NCI-H1092 (cell line): ENCODE measurements at places on chromosomes 6 and 20.

DNA sequence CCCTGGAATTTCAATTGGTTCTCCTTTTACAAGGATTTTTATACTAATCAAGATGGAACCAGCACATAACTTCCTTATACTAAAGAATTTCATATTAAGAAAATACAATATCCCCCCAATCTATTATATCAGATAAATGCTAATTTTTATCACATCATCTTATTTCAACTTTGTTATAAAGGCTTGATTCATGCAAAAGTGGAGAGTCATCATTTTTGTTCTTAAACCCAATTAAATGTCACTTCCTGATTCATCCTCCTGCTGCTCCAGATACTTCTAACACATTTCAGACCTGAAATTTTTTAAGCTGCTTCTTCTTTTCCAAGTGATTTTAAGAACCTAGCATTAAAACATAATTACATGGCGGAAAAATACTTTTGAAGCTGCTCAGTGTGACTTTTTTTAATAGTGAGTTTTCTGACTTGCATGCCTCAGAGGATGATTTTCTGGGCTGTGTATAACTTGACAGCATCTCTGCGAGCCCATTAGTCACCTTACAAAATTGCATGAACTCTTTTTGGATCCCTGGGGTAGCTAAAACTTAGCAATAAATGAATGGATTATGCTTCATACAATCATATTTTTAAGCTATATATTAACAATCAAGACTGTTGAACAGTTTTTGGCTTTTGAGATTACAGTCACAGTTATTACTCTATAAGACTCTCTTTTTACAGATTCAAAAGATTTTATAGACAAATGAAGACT, 134.1 kb downstream of the ELOVL4 start:
- no peak for DNase-seq

GRCh38 chr20:31608251-31608945, 3.3 kb downstream of the ID1 start:
- peak; percentile 94 for DNase-seq

DNA sequence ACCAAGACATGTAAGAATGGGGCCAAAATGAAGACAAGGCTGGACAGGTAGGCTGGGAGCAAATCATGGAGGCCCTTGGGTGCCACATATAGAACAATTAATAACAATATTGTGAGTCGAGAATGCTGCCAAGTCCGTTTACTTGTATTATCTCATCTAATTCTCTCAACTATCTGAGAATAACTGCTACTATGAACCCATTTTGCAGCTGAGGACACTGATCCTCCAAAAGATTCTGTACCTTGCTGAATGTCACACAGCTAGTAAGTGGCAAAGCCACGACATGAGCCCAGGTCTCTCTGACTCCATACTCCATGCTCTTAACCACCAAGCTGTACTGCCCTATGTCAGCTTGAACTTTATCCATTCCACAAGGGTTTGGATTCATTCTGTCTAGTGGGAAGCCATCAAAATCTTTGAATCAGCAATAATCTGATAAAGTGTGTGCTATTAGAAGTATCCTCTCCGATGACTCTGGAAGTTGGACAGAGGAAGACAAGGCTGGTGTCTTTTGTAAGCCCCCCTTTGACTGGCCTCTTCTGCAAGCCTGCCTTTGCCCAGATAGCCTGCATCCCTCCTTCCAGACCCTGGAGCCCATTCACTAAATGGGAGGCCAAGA, 43.5 kb upstream of the PDYN start:
- DNase-seq, result no peak

- DNase-seq, result no peak
Measured at GRCh38 chr6:149079456-149079855, 238.1 kb upstream of the TAB2 start.

DNA sequence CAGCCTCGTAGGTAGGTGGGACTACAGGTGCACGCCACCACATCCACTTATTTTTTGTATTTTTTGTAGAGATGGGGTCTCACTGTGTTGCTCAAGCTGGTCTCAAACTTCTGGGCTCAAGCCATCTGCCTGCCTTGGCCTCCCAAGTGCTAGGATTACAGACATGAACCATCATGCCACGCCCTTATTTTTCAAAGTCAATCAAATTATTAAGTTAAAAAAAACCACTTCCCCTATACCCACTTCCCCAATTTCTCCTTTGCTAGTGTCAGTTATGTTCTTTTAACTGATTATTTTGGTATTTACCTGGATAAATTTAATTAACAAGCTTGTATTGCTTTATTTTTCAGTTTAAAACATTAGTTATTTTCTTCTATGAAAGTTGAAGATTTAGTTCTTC, 49.6 kb downstream of the RIOK1 start:
- DNase-seq, result no peak

GRCh38 chr6:14309951-14310445, 192.4 kb downstream of the CD83 start:
- no peak for DNase-seq

DNA sequence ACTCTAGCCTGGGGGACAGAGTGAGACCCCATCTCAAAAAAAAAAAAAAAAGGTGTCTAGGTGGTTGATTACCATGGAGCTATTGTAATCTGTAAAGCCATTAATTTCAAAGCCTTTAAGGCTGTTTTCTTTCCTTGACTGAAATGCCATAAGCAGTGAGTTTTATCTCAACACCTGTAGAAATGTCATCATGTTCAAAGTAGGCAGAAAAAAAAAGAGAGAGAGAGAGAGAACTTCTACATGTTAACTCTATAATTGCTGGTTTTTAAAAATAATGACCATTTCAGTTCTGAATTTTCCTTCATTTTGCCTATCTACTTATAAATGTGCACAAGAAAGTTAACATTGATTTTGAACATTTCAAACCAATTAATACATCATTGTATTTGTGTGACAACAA, 29.7 kb upstream of the POLR1H start:
- no peak for DNase-seq

- no peak for DNase-seq
Measured at GRCh38 chr20:50415516-50416268, 94.5 kb upstream of the PTPN1 start.

DNA sequence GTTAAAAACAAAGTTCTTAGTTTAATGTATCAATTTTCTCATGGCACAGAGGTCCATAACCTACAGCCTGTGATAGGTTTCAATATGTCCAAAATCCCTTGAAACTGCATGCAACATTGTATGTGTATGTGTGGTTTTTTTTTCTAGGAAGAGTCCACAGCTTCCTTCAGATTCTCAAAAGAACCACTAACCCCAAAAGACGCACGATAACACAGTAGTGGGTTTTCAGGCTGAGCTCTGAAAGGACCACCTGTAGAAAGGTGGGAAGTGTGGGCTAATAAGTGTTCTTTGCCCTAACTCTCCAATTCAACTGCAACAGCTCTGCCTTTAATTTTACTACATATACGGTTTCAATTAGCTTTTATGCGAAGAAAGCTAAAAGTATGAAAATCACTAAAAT, 11.5 kb upstream of the KATNA1 start:
- no peak for DNase-seq

DNA sequence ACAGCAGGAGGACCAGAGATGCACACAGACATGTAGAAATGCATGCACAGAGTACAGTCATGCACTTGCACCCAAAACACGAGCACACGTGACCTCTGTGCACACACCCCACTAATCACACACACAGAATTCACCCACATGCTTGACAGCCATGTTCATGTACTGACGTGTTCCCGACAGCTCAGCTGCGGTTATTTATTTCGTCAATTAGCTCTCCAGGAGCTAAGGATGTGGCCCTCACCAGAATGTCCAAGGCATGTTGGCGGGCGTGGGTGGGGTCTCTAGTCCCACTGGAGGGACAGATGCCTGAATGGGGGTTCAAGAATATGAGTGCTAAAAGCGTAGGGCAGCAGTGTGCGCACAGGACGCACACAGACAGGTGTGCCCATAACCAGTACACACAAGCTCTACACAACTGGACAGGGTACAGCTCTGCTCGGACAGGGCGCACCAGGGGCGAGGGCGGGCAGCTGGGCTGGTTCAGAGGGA, 571 bp upstream of the PRPF6 start:
- no peak for DNase-seq

- DNase-seq, result no peak
Measured at GRCh38 chr20:37571033-37571432, 43.4 kb upstream of the BLCAP start.

DNA sequence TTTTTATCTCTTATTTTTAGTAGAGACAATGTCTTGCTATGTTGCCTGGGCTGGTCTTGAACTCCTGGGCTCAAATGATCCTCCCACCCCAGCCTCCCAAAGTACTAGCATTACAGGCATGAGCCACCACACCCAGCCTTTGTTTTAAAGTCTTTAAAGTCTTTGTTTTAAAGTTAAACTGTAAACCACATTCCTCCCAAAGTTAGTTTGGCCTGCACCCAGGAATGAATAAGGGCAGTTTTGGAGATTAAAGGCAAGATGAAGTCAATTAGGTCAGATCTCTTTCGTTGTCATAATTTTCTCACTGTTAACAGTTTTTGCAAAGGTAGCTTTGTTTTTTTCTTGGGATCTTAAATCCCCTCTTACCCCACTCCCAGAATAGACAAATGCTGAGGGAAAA, 63.8 kb downstream of the UBR2 start:
- no peak for DNase-seq

- DNase-seq, result no peak
Measured at GRCh38 chr6:146767632-146768031, 168.9 kb downstream of the ADGB start.

DNA sequence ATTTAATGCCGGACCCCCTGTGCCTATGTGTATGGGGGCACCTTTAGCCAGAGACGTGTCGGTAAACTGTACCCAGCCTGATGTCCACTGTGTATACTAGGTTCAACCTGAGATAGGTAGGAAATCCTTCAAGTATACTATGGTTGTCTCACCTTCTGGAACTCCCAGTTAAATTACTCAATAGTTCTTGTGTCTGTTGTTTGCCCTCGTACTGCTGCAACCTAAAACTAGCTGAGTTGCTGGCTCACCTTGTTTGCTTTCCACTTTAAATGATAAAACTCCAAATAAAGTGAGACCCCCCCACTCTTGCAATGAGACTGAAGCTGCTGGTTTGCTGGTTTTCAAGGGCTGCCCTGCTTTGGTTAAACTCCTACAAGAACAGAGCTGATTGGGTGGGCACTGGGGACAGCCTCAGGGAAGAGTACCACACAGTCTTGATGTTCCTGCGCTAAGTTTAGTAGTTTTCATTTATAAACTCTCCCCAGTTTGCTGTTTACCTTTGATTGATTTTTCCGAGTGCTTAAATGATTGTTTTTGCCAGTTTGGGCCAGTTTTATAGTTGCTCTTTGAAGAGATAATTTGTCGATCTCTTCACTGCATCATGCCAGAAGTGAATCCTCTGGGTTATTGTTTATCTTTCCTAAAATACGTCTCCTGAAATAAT, 1281.8 kb upstream of the MAP3K7 start:
- DNase-seq, result no peak

GRCh38 chr6:88814909-88815308, 148.5 kb downstream of the RNGTT start:
- no peak for DNase-seq

DNA sequence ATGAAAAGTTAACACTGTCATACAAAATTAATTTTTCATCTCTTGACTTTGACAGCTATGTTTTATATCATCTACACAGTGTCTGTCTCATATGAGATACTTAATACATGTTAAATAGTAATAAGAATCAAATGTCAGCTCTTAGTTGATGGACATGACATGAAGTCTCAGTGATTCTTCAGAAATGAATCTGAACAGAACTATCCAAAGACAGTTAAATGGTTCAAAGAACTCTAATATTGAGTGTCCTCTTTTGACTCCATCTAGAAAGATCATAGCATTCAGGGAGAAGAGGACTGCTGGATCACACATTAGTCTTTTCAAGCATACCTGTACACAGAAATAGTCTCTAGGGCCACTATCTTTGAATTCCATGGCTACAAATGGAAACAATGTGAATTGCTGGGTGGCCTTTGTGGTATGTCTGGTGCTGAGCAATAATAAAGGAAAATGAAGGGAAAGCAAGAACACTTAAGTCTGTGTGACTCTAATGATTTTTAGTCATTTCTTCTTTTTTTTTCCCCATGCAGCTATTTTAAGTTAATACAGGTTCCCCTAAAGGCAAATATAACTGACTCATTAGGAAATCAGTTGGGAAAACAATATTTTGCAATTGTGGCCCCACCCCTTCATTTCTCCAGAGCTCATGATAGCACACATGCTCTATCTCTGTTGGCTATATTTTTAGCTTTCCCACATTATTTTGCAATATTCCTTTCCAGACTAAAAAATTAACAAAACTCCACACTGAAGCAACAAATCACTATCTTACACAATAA, 367.5 kb downstream of the GRIK2 start:
- DNase-seq, result no peak

GRCh38 chr6:2579804-2580570, 170.7 kb downstream of the MYLK4 start:
- no peak for DNase-seq

DNA sequence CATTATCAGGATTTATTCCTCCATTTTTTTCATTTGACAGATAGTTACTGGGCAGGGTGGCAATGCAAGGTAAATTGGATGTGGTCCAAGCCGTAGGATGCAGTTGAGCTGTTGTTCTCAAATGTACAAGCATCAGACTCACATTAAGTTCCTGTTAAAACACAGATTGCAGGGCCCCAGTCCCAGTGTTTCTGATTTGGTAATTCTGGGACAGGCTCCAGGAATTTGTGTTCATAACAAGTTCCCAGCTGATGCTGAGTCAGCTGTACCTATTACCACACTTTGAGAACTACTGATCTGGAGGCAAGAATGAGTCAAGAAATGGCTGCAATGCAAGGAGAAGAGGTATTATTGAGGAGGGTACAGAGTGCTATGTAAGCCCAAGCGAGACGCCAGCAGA, 11.7 kb downstream of the TMEM244 start:
- DNase-seq, result no peak

DNA sequence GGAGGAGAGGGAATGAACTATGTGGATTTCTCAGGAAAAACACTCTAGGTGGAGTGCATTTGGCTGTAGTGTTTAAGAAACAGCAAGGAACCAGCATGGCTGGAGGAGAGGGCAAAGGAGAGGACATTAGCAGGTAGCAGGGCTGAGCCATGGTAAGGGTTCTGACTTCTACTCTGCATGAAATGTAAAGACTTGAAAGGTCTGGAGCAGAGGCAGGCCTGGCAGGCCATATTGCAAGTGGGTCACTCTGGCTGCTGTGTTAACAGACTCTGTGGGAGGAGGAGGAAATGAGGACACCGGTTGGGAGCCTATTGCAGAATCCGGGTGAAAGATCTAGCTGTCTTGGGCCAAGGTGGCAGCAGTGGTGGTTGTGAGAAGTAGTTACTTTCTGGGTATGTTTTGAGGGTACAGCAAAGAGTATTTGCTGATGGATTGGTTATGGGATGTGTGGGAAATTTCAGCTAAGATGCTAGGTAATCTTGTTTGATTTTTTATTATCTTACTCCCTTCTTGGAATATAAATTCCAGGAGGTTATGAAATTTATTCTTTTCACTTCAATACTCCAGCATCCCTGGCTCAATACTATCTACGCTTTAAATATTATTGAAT, 115.9 kb upstream of the BCLAF1 start:
- DNase-seq, result no peak

- peak; percentile 1 for DNase-seq
Measured at GRCh38 chr6:24524805-24525204, 30.0 kb downstream of the ALDH5A1 start.

DNA sequence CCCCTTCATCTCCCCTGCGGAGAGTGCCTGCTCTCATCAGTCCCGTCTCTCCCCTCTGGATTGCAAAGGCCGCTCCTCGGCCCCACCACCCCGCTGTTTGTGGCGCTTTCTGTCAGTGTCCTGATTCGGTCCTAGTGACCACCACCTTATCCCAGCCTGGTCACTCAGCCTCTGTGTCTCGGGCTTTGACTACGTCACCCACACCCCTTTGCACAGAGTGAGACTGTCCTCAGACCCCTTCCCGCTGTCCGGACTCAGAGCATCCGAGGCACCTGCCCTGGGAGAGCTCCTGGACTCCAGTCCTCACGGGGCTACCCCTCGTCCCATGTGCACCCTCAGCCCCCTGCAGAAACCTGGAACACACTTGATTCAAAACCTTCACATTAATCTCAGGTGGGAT, 380.2 kb downstream of the TAF4 start:
- no peak for DNase-seq
